ENCODE measurements at places on chromosomes 2 and 18.

GRCh38 chr18:64179556-64180080 is 30.7 kb upstream of the LINC00305 start:
- DNase-seq: no peak

DNA sequence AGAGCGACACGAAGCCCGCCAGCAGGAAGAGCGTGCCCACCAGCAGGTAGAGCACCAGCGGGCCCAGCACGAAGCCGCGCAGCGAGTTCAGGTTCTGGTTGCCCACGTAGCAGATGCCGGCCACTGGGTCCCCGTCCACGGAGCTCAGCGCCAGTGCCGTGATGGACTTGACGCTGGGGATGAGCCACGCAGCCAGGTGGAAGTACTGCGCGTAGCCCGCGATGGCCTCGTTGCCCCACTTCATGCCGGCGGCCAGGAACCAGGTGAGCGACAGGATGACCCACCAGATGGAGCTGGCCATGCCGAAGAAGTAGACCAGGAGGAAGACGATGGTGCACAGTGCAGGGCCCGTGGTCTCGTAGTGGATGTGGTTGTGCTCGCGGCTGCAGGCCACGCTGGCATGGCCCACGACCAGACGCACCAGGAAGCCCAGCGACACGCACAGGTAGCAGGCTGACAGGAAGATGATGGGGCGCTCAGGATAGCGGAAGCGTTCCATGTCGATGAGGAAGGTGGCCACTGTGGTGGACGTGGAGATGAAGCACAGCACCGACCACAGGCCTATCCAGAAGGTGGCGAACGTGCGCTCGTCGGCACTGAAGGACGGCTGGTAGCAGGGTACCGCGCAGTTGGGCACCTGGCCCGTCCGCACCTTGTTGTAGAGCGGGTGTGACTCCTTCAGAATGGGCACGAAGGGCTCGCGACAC is 2.1 kb downstream of the FZD5 start:
- peak; percentile 55 for DNase-seq

- no peak for DNase-seq
Measured at GRCh38 chr18:31204833-31205232, 42.2 kb upstream of the DSC1 start.

DNA sequence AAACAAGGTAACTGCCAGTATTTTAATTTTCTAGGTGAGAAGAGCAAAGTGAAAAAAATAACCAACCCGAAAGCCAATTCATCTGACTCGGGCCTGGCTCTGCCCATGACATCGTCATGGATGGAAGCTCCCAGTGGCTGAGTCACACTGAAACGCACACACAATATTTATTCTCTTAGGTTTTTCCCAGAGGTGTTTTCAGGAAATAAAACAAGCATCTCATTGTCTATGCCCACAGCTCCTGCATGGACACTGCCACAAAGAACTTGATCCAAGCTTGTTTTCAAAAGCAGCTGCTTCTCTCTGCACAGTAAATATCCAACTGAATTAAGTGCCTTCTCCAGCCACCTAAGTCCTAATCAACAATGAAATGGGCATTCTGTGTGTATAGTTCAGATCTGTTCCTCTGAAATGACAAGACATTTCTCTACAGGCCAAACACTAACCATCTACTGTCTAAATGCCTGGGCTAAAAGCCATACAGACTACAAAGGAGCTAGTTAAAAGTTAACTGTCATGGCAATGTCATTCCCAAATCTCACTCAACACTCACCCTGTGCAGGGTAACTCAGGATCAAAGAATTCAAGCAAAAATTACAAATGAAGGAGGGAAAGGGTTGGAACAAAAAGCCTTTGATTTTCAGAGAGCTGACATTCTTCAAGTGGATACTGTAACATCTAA is 62.9 kb downstream of the RPL31 start:
- no peak for DNase-seq

- peak; percentile 10 for DNase-seq
Measured at GRCh38 chr18:53380063-53380639, 844.3 kb downstream of the MBD2 start.

DNA sequence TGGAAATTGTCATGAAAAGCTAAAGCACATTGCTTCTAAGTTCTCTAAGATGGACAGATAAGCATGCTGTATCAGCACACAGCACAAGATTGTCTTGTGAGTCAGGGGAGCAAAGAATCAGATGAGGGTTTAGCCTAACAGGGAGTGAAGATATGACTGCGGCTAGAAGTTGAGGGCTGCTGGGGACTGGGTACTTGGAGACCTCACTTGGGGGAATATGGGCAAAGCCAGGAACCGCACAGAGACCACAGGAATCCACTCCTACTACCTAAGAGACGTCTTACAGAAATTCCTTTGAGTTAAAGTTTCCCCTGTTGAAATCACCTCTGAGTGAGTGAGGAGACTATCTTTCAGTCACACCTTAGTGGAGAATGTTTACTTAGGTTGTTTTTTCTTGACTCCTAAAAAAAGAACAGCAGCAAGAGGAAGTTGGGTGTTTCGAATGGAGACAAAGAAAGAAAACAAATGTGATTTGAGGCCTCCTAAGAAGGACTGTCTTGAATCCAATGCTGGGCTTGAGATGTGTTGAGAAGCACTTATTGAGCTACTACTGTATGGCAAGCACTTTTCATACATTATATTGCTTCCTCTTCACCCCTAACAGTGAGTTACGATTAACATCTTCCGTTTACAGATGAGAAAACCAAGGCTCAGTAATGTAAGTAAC is 100.7 kb downstream of the ANKRD44 start:
- DNase-seq: peak; percentile 7

DNA sequence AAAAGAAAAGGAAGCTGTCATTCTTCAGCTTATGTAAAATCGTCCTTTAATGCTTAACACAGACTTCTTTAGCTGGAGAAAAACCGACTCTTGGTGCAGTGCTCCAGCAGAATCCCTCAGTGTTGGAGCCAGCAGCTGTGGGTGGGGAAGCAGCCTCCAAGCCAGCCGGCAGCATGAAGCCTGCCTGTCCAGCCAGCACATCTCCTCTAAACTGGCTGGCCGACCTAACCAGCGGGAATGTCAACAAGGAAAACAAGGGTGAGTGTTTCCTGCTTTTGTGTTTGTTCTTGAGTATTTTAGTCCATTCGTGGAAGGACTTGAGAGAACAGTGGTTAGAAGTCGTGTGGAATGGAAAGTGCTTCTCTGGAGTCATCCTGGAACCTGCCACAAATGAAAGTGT is 38.9 kb downstream of the KDM3A start:
- DNase-seq: no peak

DNA sequence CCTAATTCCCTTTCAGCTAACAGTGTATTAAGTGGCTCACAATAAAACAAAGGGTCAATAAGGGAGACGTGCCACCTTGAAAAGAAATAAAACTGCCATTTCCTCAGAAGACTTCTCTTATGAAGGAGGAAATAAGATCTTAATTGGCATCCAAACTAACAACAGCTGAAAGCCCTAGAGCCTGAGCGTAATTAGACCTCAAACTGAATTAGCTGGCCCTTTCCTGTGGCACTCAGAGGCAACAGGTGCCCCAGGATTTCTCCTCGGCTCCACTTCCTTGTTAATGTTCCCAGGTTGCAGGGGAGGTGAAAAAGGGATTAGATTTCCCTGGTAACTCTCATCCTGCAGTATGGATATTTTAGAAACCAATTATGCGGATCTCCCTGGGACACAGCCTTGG is 804.3 kb downstream of the DCDC2C start:
- DNase-seq: no peak

DNA sequence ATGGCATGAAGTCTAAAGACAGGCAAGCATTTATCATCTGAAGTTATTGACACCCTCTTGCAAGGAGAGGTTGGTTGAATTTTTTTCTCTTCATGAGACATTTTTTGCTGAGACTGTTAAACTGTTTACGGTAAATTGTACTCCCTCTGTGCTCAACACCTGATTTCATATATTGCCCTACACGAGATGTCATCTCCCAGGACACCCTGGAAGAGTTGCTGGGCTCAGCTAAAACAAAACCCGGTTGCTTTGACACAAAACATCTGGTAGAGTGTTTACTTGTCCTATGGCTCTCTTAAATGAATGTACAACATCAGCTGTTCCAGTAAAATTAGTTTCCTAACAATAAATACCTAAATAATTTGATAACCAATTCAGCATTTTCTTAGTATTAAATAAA is 533.8 kb downstream of the SOCS6 start:
- DNase-seq: no peak

GRCh38 chr2:37891846-37892435 is 33.1 kb upstream of the RMDN2 start:
- no peak for DNase-seq

DNA sequence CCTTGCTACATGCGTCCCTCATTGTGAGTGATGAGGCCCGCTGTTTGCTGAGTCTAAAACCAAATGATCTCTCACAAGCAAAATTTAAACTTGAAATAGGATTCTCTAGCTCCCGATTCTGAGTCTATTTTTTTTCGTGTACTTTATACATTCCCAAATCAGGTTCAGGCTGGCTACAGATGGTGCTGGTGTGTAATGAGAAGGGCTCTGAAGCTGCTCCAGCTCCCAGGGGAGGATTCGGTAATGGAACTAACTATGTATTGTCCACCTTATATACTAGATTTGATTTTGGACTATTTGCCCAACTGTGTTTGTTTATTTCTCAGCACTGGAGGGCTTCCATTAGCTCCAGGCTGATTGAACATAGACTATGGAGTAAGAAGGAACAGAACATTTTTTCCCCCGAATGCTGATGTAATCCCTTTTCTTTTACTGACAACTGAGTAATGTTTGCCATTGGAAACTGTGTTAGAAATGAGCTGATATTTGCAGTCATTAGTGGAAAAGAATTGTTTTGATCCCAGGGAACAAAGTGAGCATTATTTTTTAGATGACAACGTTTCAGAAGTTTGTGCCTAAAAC is 274.0 kb upstream of the FIGN start:
- no peak for DNase-seq

GRCh38 chr2:229282758-229283546 is 11.9 kb upstream of the PID1 start:
- DNase-seq: no peak

DNA sequence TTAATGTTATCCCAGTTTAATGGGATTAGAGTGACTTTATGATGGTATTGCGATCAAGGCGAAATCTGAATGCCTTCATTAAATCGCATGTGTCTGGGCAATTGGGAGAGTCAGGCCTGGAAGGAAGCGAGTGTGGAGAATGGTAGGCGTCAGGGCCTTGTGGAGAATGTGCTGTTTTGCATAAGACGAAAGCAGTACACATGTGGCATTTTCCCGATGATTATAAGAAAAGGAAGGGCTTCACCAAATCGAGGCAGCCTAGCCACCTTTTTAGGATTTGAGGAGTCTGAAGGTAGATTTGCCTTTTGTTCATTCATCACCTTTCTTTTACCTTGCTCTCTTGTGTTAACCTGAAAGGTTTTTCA is 1.0 kb downstream of the ZNF532 start:
- no peak for DNase-seq

GRCh38 chr18:22822841-22823508 is 110.2 kb upstream of the RBBP8 start:
- no peak for DNase-seq

DNA sequence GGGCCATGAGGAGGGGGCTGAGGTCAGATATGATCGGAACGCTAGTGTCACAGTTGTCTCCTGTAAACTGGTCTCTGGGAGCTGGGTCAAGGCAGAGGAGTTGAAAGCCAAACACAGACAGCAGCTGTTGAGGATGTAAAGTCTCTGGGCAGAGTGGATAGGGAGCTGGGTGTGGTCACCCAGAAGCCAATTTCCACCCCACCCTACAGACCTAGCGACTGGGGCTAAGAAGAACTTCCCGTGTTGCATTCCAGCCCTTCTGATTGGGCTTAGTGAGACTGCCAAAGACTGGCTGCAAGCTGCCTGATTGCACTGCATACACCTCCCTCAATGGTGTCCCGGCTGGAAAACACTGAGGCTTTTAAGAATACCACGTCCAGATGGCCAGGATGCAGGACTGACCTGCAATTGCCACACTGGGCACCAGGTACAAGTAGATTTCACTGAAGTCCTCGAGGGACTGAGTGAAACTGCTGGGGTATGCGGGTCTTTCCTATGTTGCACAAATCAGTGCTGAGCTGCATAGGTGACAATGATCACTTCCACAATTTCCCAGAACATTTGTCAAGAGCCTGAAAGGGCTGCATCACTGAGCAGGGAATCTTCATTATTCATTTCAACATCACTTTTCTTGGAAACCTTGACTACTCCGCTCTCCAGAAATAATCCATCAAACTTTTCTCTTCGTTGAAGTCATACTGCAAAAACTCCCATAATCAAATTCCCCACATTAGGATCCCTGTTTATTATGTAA is 43.1 kb upstream of the EML4 start:
- DNase-seq: peak; percentile 67

- DNase-seq: no peak
Measured at GRCh38 chr18:80231616-80232015, 15.7 kb downstream of the PARD6G start.
